ENCODE measurements at places on chromosomes 2 and 18.

- DNase-seq: no peak
Measured at GRCh38 chr2:101232770-101233169, 19.9 kb upstream of the CNOT11 start.

DNA sequence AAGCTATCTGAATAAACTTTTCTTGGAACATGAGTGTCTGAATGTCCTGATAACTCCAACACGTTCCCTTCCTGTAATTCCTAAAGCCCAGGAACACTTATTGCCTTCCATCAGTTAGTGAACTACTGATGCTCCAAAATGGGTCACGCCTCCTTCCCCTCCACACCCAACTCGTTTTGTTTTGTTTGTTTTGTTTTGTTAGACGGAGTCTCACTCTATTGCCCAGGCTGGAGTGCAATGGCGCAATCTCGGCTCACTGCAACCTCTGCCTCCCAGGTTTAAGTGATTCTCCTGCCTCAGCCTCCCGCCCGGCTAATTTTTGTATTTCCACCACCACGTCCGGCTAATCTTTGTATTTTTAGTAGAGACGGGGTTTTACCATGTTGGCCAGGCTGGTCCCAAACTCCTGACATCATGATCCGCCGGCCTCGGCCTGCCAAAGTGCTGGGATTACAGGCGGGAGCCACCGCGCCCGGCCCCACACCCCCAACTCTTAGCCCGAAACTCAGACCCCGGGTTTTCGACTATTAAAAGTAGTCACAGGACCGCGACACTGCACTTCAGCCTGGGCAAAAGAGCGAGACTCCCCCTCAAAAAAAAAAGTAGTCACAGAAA lies 774 bp downstream of the IER3IP1 start:
- no peak for DNase-seq

GRCh38 chr2:195150819-195151218 lies 506.2 kb upstream of the SLC39A10 start:
- no peak for DNase-seq

DNA sequence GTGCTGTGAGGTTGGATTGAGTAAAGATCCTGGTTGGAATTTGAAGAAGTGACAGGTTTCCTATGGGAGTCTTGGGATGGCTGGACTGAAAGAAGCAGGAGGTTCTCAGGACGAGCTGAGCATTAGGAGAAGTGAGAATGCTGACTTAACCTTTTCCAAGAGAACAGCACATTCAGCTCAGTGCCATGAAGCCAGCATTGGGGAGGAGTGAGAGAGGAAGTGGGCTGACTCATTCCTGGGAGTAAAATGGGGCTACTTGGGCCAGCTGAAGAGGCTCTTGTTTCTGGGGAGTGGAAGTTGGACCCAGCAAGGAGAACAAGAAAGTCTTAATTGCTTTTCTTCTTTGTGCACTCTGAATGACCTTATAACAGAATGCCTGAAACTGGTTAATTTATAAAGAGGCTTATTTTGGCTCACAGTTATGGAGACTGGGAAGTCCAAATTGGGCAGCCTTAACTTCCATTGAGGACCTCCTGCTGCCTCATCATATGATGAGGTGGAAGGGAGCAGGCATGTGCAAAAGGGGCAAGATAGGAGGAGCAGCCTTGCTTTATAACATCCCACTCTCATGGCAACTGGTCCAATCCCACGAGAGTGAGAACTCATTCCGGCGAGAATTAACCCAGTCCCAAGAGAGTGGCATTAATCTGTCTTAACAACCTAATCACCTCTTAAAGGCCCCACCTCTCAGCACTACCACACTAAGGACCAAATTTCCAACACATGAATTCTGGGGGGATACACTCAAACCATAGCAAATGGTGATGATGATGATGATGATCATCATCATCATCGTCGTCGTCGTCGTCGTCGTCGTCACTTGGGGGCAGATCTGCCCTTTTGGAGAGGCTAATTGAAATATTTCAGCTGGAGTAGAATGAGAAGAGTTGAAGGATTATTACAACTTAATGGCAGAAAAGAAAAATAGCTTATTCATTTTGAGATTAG lies 26.1 kb downstream of the DGUOK start:
- DNase-seq: no peak

DNA sequence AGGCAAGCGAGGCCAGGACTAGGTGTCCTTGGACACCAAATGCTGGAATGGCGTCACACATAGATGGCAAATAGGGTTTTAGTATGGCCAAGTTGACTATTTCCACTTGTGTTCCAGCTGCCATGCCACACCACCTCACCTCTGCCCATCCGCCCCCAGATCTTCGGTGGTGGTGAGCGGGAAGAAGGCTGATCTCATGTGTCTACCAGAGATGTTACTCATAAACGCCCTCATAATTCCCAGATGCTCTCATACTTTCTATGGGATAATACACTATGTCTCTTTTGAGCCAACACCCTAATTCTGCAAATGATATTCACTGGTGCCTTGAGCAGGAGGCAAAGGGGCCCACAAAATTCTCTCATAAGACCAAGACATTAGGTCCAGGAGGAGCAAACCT lies 281.1 kb upstream of the FN1 start:
- DNase-seq: no peak

DNA sequence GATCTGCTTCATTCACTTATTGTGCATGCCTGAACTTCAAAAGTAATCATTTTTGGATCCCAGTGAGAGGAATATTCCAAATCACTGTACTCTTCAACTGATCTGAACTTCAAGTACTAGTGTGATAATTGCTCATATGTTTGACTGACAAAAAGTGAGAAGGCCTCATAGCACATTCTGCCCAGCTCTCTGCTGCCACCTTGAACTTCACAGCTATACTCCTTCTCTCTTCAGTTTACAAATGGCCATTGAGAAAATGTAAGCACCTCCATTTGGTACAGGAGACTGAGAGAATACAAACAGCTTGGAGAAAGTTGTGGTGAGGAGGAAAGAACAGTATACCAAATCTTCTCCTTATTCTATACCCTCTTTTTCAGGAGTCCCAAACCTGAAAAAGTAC lies 946.0 kb upstream of the CHAC2 start:
- DNase-seq: no peak

- no peak for DNase-seq
Measured at GRCh38 chr2:36769106-36769505, 72.6 kb downstream of the VIT start.

- DNase-seq: no peak
Measured at GRCh38 chr2:215861607-215862350, 151.6 kb downstream of the MREG start.

- no peak for DNase-seq
Measured at GRCh38 chr2:28748176-28748575, 3.5 kb upstream of the PPP1CB start.

- DNase-seq: no peak
Measured at GRCh38 chr18:48913201-48913600, 37.6 kb downstream of the SMAD7 start.

DNA sequence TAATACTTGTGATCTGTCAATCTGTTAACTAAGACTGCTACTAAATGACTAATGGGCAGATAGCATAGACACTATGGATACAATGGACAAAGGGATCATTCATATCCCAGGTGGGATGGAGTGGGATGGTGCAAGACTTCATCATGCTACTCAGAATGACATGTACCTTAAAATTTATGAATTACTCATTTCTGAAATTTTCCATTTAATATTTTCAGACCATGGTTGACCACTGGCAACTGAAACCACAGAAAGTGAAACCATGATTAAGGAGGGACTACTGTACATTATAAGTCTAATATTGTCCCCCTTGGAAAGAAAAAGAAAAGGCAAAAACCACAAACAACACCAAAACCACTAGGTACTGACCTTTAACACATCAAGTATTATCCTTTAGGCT lies 247.0 kb upstream of the SYT4 start:
- no peak for DNase-seq

GRCh38 chr18:24989760-24990593 lies 362.0 kb downstream of the ZNF521 start:
- no peak for DNase-seq

Measured in GM12892 (cell line).